Stimulated activated naive B cell treated with anti-CD40 and anti-IgM and Interleukin-4, amounts not matched to agents 10 μg/mL and 1 μg/mL and 100 μg/mL, for 72 hours (primary cell): ENCODE measurements at places on chromosomes 3 and 15.

- no peak for DNase-seq
Measured at GRCh38 chr3:30666572-30667279, 60.3 kb downstream of the TGFBR2 start.

DNA sequence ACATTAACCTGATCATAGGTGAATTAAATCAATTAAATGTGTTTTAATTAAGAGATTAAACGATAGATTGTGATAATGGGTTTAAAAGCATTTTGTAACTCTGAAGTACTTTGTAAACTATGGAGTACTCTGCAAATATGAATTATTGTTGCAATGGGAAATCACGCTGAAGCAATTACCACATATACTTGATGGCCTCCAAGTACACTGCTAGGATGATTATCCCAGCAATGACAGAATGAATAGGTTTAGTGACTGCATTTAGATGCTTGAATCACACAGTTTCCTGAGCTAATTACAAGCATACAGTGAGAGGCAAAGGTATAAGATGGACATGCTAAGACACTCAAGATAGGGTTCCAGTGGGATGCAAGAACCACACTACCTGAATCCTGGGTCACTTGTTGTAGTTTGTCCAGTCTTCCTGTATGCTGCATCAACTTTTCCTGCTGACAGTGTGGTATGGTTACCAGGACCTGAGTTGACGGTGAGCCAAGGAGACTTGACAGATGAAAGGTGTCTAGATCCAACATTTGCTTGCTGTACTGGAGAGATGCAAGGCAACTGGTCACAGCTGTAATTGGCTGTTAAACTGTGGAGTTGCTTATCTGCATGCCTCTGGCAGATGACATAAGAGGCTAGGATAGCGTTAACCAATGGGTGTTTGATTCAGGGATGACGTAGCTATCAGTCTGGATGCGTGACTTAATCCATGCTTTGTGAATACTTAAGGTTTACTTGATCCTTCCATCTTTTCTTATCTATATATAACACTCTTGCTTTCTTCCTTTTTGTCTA is 38.0 kb downstream of the RNF13 start:
- no peak for DNase-seq

DNA sequence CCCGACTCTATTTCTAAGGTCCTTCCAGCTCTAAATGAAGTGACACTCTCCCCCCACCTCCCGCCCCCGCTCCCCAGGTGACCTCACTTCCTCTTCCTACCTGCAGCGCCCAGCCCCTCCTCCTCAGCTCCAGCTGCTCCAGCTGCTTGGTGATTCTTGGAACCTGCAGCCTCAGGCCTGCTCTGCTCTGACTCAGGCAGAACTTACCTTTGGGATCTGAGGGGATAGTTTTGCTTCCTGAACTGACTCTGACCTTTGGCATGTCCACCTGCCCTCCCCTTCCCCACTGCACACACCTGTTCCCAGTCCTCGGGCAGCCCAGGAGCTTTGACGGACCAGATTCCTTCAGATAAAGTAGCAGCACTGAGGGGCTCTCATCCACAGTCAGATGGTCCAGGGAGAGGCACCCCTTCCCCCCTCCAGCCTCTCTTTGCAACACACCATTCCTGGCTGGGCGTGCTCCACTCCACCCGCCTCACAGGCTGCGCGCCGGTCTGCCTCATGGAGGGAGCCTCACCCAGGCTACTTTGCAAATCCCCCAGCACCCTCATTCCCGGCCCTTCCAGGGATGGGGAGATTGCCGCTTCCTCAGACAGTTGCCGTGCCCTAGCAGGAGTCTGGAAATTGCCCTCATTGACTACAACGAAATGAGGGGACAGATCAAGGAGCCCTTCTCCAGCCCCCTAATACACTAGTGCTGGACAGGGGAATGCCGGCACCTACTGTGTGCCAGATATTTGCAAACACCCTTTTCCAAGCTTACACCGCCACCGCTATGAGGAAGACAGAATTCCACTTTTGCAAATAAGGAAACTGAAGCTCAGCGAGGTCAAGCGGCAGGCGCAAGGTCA is 692 bp upstream of the C15orf39 start:
- DNase-seq: no peak

DNA sequence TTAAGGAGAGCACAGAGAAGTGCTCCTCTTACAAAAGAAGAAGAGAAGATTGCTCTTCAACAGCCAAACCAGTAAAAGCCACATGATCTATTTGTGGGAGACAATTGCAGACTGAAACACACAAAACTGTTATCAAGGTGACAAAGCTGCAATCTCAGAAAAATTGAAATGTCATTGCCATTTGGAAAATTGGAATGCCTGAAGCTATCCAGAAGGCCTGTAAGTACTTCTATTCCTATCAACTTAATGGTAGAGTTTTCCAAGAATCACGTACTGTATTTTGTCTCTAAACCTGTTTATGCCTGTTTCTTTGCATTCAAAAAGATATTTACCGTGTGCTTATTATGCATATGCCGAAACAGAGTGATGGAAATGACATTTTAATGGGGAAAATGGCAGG is 204.7 kb downstream of the GREM1 start:
- DNase-seq: no peak

DNA sequence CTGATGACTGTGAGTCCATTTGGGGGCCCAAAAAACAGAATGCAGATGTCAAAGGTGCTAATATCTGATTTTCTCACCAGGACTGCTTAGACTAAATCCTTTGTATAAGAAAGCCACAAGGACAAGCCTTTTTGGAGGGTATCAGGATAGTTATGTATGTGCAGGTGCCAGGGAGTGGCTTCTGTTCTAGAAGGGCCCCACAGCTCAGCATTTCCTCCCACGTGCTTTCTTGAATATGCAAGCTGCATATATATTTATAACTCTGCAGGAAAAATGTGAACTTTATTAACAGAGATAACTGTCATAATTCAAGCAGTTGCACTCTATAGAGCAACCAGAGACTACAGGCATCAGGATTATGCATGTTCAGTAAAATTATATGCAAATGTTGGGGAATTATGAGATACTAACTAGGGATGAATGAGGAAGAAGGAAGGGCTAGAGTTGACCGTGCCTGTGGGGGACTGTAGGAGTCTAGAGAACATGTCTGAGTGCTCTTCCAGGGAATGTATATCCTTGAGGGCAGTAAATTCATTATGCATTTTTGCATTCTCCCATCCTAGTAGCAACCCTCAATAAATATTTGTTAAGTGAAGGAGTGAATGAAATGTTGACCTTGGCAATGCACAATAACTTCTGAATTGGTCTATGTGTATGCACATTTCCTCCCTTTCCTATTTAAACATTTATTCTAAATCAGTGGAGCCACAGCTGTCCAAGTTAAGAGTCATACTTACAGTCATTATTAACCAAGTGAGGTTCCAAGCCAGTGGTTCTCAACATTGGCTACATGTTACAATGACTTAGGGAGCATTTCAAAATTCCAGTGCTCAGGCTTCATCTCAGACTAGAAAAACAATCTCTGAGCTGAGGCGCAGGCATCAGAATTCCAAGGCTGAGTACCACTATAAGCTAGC is 94.8 kb upstream of the ANKRD28 start:
- no peak for DNase-seq

DNA sequence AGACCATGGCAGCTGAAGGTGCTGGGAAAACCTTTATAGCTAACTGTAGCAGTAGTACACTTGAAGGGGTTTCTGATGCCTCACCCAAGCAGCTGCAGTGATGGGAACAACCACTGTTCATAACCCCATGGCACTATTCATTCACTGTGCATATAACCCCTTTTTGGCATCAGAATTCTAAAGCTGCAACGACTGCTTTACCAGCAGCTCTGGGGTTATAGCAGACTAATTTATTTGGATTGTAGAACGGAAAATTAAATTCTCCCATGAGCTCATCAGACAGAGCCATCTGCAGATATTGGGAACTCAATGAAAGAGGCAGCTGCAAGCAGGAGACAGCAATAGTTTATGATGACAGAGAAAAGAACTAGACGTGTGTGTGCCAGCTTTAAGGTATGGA is 28.6 kb downstream of the TFDP2 start:
- no peak for DNase-seq

DNA sequence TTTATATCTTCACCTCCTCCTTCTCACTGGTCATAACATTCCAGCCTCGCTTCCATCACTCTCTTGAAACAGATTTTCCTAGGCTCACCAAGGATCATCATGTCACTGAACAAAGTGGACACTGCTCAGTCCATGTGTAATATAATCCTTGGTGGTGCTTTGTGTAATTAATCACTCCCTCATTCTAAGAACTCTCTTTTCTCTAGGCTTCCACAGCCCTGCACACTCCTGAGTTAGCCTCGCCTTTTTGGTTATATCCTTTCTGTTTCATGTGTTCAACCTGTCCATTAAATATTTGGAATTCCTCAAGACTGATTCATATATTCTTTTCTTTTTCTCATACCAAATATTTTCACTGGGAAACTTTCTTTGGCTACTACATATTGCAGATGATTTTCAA is 440.8 kb downstream of the PYDC2 start:
- DNase-seq: no peak

DNA sequence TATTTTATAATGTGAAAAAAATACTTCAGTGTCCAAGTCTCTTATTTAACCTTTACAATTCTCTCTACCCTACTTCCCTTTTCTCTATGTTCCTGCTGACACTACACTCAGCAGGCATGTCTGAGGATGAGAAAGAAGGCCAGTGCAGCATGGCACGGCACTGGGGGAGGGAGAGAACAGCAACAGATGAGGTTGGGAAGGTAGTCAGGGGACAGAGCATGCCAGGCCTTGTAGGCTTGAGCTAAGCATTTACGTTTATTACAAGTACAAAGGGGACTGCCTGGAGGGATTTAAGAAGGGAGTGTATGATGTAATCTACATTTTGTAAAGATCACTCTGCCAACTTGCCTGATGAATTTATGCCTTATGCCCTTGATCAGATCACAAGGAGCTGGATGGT is 117.3 kb upstream of the WNT5A start:
- no peak for DNase-seq

DNA sequence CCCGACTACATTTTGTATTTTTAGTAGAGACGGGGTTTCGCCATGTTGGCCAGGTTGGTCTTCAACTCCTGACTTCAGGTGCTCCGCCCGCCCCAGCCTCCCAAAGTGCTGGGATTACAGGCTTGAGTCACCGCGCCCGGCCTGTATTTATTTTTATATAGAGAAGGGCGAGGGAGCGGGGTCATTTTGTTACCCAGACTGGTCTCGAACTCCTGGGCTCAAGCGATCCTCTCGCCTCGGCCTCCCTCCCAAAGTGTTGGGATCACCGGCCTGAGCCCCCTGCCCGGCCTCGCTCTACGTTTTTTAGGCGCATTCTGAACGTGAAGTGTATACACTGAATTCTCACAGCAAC is 514 bp upstream of the PPP4R2 start:
- no peak for DNase-seq

- no peak for DNase-seq
Measured at GRCh38 chr3:115772951-115773350, 149.6 kb downstream of the GAP43 start.

DNA sequence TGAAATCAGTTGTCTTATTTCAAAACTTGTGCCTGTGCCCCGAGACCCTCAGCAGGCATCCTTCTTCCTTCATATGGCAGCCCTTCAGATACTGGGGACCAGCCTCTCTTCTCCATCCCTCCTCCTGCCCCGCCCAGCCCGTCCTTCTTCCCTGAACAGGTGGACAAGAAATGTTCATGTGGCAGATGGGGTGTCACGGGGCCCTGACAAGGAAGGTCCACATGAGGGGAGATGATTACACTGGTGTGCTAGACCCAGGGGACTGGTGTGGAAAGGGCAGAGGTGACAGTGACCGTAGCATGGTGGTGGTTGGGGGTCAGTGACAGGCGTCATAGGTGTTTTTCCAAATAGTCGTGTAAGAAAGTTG is 150.9 kb downstream of the CHDH start:
- no peak for DNase-seq

DNA sequence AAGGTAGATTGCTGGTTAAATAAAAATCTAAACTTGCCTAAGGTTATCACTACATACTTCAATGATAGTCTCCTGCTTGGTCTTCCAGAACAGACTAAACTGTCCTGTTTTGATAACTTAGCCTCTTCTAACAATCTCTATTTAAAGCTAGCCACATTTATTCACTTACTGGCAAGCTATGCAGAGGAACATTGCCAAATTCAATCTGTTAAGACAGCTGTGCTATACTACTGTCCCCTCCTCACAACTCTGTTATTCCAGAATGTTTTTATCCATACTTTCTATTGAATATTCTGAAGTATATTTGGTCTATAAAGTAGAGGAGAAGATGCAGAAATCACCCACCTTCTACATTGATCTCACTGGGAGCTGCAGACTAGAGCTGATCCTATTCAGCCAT is 594.0 kb upstream of the CCDC54 start:
- no peak for DNase-seq

- DNase-seq: no peak
Measured at GRCh38 chr15:66593219-66593780, 27.5 kb upstream of the LCTL start.

- no peak for DNase-seq
Measured at GRCh38 chr3:187359798-187360486, 8.2 kb upstream of the RTP4 start.

DNA sequence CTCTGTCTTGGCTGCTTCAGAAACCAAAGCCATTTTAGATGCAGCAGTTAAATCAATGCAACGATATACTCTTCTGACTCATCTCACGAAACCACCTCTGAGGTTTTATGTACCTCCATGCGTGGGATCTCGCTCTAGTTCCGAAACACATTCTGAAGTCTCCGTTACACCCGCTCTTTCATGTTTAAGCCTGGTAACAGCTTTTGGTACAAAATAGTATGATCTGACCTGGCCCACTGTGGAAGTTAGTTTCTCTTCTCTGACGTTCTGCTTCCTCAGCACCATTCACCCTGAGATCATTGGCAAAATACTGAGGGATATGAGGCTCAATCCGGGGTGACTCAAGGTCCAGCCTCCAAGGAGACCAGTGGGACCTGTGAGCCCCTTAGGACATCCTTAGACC is 121.9 kb downstream of the TMEM266 start:
- DNase-seq: no peak

GRCh38 chr3:32422943-32423342 is 31.3 kb downstream of the CMTM7 start:
- no peak for DNase-seq

- DNase-seq: no peak
Measured at GRCh38 chr3:16665282-16665741, 60.1 kb upstream of the DAZL start.

- no peak for DNase-seq
Measured at GRCh38 chr15:28021281-28022039, 77.7 kb downstream of the OCA2 start.

DNA sequence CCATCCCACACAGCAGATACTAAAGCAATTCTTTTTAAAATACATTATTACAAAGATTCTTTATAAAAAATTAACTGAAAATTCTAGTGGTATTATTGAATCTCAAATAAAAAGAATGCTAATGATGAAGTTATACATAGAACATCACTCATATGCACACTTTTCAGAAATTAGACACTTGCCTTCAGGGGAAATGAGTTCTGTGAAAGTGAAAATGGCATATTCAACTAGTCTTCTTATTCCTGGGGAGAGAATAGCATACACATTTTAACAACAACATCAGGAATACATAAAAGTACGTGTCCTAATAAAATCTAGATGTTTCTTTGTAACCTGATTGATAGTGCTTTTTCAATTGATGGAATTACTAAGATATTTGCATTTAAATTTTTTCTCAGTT is 36.8 kb upstream of the DHX36 start:
- no peak for DNase-seq
